Bronchial epithelial cell (primary cell): ENCODE measurements at places on chromosomes 7 and 10.
A peak's percentile ranks its signal among the peaks of the same experiment; 100 is the strongest.

DNA sequence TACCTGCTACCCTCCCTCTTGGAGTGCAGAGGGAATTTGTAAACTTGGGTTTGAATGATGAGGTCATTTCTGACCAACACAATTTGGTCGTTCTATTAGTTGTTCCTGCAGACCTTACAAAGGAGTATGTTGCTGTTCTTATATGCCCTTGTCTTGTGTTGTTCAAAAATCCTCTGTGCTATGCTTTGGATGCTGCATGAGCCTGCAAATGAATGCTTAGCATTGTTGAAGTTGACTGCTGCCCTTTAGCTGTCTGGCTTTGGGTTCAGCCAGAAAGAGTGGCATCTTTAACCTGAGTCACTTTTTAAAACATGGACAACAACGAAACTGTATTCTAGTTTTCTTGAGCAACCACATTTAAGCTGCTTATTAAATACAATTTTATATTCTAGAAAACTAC, 80.3 kb downstream of the SND1 start:
- DNase-seq = no peak

- DNase-seq = no peak
Observed at GRCh38 chr7:33781796-33782195, 123.5 kb upstream of the BMPER start.

GRCh38 chr7:16098058-16098457, 323.3 kb downstream of the CRPPA start:
- peak; percentile 79 for DNase-seq

DNA sequence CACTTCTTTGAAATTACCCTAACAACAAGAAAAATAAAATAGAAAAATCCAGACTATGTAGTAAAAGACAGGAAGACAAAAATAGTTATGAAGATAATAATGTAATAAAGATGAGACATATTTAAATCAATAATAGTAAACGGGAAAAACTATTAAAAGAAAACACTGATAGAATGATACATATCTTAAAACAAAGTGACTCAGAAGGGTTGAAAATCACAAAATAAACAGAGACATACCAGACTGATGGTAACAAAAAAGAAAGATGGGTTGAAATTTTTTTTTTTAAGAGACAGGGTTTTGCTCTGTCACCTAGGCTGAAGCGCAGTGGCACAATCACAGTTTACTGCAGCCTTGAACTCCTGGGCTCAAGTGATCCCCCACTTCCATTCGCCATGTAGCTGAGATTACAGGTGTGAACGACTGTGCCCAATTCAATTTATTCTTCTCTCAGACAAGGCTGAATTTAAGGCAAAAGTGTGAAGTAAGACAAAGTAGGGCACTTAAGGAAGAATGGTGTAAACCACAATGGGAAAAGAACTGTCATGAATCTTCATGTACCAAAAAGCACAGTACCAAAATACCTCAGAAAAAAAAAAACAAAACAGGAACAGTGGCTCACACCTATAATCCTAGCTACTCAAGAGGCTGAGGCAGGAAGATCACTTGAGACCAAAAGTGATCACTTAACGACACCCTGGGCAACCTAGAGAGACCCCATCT, 47.4 kb downstream of the LMBR1 start:
- DNase-seq = no peak

DNA sequence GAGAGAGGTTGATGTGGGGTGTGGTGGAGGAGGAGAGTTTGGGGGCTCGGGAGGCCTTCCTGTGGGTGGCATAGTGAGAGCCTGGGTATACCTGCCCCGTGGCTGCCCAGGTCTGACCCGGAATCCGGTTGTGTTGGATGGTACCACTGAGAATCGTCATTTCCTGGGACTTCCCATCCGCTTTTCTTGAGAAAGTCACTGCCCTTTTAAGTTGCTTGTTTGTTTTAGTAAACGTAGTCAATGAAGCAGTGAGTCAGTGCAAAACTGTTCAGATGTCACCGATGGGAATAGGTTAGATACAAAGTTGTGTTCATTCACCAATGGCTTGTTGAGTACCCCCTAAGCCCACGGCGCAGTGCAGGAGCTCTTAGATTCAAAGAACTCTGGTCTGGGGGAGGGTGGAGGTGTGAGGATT, 285.8 kb downstream of the CAMK1D start:
- peak; percentile 68 for DNase-seq

DNA sequence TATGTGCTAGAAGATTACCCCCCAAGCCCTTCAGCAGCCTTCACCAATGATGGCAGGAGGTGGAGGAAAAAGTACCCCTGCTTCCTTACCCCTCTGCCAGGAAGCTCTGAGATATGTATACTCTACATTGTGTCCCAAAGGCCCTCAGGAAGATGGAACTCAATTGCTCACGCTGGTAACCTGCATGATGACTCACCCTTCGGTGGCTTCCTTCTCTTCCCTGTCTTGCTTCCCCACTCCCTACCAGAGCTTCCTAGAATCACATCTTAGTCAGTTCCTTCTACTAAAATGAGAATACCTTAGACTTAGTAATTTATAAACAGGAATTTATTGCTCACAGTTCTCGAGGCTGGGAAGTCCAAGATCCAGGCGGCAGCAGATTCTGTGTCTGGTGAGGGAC, 405.6 kb downstream of the TYW1 start:
- DNase-seq = no peak

GRCh38 chr10:48739170-48739569, 54.5 kb downstream of the WDFY4 start:
- no peak for DNase-seq

DNA sequence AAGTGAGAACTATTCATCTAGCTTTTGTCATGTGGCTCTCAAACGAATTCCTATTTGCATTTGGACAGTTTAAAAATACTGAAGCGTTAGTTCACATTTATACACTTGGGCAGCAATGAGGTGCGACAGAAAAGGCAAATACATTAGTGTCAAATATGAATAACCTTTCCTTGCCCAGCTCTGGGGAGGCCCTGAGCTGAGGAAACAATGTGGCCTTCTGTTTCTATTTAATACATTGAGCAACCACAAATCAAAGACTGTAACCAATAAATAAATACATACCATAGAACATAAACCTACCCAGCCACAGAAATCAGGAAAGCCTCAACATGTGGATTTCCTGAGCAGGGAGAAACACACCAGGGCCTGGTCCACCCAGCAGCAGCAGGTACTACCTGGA, 585.2 kb downstream of the PARD3 start:
- DNase-seq = no peak

GRCh38 chr7:44727158-44727936, 21.3 kb upstream of the ZMIZ2 start:
- peak; percentile 90 for DNase-seq

DNA sequence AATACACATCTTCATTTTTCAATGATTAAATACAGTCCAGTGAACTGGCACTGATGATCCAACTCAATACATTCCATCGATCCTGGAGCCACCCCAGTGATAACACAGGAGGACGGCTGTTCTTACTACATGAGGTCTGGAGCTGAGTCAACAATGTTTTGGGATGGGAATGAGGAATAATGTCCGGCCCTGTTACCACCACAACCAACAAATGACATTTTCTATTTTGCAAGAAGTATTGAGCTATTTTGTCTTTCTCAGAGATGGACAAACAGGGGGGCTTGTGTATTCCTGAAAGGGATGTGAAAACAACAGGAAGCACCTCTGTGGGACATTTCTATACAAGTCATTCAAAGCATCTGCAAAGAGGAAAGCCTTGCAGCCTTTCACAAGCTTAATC, 249.2 kb downstream of the PARD3 start:
- no peak for DNase-seq

DNA sequence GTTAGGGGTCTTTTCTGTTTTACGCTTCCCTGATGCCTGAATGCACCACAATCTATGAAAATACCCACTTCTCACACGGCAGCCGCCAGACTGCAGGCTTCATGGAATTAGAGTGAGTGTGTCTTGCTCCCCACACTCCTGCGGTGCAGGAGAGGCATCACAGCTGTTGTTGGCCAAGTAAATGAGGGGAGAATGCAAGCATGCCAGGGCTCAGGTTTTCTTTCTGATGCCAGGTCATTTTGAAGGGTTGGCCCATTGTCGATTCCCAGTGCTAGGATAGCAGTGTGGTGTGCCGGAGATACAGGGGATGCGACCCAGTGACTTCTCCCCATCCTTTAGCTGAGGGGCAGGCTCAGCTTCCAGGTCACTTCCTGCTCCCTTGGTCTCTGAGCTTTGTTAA, 16.3 kb downstream of the CXCL12 start:
- no peak for DNase-seq

DNA sequence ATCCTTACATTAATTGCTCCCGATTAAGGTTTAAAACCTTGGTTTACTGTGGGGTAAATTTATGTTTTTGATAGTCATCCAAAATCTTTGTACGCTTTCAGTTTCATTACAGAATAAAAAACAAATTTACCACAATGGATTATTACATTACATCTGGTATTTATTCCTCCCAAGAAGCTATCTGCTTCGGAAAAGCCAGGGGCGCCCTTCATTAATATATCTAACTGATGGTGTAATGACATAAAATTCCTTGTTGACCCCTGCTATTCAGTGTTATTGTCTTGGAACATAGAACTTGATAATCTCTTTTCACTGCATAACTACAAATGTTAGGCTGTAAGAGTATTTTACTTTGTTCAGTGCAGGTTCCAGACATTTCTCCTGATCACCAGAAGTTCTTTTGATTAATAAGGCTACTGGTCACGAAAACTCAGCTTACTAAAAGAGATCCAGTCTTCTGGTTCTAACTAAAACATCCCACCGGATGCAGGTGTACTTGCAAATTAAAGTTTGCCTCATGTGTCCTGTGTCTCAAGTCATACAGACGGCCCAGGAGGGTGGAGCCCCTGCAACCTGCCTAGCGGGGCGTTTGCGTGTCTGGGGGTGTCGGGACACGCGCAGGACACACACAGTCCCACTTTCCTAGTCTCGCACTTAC, 581 bp upstream of the GLCCI1 start:
- DNase-seq = no peak

GRCh38 chr7:26178272-26178960, 22.1 kb downstream of the HNRNPA2B1 start:
- DNase-seq = no peak

DNA sequence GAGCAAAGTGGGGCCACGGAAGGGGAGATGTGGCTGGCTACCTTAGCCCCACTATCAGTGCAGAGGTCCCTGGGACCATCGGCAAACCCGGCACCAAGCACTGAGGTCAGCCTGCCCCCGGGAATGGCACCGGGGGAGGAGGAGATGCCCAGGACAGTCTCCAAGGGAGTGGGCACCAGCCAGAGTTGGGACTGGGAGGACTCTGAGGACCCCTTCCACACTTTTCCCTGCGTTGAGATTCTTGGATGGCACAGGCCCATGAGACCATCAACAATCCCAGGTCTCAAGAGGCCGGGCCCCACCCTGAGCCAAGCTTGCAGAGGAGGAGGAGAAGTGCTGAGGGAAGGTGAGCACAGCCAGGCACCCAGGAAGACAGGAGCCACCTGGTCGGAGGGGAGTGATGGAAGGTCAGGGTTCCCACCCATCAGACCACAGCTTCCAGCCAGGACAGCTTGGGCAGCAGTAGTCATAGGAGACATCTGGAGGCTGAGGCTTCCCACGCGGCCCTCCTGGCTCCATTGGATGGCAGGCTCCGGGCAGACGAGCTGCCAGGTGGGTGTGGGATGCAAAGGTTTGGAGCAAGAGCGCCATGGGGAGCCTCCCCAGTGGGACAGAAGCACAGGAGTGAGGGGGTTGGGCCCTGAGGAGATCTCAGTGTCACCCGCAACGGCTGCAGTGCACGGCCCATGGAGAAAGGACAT, 2.6 kb upstream of the OPN4 start:
- DNase-seq = no peak

DNA sequence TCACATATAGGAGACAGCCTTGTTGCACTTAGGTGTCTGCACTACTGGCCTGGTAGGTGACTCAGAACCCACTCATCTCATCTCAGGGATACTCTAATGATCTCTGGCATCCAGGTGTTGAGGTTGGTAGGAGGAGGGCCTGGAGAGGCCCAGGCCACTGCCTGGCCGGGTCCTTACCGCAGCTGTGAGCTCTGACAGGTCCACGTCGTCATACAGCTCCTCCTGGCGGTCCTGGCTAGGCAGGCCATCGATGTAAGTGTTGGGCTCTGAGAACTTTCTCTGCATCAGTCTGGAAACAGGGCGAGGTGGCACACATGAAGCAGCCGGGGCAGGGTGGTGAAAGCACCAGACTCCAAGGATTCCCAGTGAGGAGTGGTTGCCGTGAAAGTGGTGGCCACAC, 62.1 kb downstream of the VWA2 start:
- peak; percentile 89 for DNase-seq

- no peak for DNase-seq
Observed at GRCh38 chr7:41568135-41568534, 134.8 kb downstream of the INHBA start.

- DNase-seq = no peak
Observed at GRCh38 chr10:11086177-11086840, 68.6 kb downstream of the CELF2 start.

- DNase-seq = no peak
Observed at GRCh38 chr10:97087296-97087695, 98.5 kb downstream of the SLIT1 start.

DNA sequence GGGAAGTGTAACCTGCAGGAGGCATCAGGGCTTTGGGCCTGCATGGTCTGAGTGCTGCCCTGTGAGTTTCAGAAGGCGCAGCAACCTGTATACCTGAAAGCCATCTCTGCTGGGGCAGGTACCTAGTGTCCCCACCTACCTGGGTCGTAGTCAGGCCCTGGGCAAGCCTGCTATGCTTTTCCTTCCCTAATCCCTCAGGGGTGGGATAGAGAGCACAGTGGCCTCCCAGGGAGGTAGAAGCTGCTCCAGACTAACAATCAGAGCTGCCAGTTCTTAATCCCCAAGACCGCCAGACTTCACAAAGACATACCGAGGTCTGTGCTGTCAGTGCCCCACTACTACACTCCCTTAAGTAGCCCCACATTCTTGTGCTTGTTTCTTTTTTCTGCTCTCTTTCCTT, 52.0 kb downstream of the PTEN start:
- no peak for DNase-seq

- no peak for DNase-seq
Observed at GRCh38 chr10:20877554-20877953, 19.6 kb downstream of the NEBL start.

- no peak for DNase-seq
Observed at GRCh38 chr10:108989976-108990375, 933.3 kb downstream of the XPNPEP1 start.

DNA sequence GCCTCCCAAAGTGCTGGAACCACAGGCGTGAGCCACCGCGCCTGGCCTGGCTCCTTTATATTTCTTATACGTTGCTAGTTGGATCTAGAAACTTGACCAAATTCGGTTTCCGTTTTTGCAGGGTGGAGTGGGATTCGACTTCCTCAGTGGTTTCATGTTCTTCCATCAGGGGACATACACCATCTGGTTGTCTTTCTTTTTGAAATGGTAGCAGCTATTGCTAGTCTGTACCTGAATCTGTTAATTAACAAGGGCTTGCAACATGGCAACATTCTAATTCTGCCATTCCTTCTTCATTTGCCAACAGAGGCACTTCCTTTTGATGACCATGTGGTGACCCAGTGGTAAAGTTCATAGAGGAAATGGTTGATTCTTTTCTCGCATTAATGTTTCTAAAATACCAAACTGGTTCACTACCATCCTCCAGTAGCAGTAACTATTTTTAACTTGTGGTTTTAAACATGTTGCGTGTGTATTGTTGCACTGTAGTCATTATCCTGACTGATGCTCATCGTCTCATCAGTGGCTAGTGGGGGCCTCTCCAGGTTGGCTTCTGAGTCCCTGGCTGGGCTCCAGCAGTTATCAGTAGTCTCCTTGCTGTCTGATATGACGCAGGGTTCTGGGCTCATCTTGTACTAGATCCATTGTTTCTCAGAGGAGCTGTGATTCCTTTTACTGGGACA, 159.2 kb downstream of the RGS10 start:
- DNase-seq = no peak

- DNase-seq = no peak
Observed at GRCh38 chr7:142733271-142733670, 16.0 kb upstream of the PRSS1 start.

- DNase-seq = peak; percentile 20
Observed at GRCh38 chr7:33821970-33822369, 83.4 kb upstream of the BMPER start.
